Right lobe of liver (tissue), 6 donors: ENCODE measurements at places on chromosomes 1 and 21.

DNA sequence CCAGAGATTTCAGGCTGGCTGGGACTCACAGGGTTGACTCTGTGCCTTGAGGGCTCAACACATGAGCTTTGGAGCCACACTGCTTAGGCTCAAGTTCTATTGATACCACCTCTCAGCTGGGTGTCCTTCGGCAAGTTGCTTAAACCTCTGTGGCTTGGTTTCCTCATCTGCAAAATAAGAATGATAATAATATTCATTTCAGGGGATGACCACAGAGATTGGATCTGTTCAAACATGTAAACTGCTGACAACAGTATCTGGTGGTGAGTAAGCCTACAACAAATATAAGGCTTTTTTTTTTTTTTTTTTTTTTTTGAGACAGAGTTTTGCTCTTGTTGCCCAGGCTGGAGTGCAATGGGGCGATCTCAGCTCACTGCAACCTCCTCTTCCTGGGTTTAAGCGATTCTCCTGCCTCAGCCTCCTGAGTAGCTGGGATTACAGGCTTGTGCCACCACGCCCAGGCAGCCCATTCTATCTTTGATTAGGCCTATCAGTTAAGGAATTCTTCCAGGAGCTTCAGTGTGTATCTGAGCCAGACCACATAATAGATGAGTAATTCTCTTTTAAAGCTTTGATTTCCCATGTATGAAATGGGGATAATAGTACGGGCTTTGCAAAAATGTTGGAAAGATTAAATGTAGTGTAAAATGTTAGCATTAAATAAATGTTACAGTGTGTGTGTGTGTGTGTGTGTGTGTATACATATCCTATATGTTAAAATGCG lies 437.6 kb downstream of the PRDM2 start:
- no peaks in the 10 kb centered on the region for H3K4me1 ChIP-seq
- H3K27me3 ChIP-seq = no peaks in the 10 kb centered on the region
- no peak overlapping the region for H3K27ac ChIP-seq
- H3K4me3 ChIP-seq = no peak overlapping the region
- no peak for DNase-seq

DNA sequence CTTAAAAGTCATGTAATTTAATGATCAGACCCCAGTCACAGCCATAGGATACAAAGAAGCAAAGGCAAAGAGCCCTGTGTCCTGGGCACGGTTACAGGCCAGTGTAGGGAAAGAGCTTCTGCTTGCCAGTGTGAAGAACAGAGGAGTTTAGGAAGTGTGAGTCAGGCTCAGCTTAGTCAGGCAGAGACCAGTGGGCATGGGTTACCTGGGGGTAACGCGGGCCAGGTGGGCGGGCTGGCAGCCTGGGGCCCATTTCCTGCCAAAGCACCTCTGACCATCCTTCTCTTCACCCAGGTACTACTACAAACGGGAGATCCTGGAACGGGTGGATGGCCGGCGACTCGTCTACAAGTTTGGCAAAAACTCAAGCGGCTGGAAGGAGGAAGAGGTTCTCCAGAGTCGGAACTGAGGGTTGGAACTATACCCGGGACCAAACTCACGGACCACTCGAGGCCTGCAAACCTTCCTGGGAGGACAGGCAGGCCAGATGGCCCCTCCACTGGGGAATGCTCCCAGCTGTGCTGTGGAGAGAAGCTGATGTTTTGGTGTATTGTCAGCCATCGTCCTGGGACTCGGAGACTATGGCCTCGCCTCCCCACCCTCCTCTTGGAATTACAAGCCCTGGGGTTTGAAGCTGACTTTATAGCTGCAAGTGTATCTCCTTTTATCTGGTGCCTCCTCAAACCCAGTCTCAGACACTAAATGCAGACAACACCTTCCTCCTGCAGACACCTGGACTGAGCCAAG lies 4.7 kb downstream of the ELF3 start:
- H3K4me1 ChIP-seq = peaks cover 63% of the 10 kb centered on the region
- no peaks in the 10 kb centered on the region for H3K27me3 ChIP-seq
- DNase-seq = no peak
- H3K4me3 ChIP-seq = no peak overlapping the region

DNA sequence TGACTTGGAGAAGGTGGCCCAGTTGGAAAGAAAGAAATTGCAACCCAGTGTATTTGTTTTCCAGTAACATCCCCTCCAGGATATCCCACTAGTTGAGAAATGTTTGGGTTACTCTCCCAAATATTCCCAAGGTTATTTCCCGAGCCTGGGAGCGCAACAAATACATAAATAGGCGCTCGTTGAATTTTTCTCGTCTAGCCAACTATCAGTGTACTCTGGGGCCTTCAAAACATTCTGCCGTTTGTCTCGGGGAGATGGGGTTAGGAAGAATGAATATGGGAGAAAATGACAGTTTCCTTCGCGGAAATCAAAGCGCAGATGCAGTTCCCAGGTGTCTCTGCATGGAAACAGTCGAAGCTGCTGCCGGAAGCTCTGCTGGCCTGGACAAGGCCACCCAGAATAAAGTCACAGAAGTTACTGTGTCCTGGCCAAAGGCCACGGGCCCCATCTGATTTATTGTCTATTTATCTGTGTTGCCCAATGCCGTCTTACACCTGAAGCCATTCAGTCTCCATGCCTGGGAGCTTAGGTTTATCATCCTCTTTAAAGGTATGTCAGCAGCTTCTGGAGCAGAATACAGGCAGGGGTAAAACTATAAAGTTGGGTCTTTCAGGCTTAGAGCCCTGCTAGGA lies 1.0 kb downstream of the C1orf115 start:
- no peaks in the 10 kb centered on the region for H3K4me1 ChIP-seq
- H3K27ac ChIP-seq = peak overlapping the region; percentile 87
- H3K4me3 ChIP-seq = peak overlapping the region; percentile 65
- no peaks in the 10 kb centered on the region for H3K36me3 ChIP-seq
- H3K27me3 ChIP-seq = no peaks in the 10 kb centered on the region

- no peak for DNase-seq
- H3K4me3 ChIP-seq = no peak overlapping the region
- no peaks in the 10 kb centered on the region for H3K36me3 ChIP-seq
- no peak overlapping the region for H3K27ac ChIP-seq
- H3K4me1 ChIP-seq = peaks cover 4% of the 10 kb centered on the region
These were observed 38.6 kb downstream of the TFF3 start for GRCh38 chr21:42276526-42277154.
